Activated naive CD8-positive, alpha-beta T cell treated with anti-CD3 and anti-CD28 coated beads for 36 hours (primary cell): ENCODE measurements at places on chromosomes 7 and 10.

DNA sequence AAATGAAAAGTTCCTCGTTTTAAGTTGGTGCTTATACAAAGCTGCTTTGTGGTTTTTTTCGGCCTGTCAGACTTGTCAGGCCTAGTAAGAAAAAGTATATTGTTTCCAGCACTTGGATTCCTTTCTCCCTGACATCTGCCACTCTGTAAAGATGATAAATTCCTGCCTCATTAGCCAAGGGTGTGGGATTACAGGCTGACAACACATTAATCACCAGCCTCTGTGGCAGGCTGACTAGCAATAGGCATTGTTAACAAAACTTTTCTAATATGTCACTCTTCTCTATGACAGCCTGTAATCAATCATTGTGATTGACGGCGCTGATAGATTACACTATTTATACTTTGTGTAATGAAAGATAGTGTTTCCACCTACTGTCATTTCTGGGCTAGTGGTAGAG, 682.5 kb downstream of the LRMDA start:
- DNase-seq: no peak

GRCh38 chr7:55272328-55272727, 92.8 kb upstream of the LANCL2 start:
- DNase-seq: no peak

DNA sequence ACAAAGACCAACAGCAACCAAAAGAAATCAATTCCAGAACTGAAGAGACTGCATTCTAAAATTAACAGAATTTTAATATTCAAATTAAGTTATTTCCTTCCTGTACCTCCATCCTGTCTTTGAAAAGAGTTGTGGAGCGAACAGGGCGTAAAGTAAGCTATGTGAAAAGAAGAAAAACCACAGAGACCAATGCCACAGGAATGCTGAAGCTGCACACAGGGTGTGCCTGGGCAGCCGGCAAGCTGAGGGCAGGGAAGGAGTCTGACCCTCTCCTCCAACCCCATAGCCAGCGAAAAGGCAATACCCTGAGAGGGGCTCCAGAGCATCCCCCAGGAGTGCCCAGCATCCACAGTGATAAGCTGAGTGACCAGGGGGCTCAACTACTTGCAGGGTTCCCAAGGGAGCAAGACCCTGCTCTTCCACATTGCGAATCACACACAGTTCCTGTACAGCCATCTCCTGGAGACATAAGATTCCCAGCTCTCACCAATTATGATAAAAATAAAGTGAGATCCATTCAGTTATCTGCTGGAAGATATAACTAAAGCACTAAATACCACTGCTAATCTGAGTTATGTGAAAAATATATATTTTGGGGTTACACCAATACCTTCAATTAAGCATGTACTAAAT, 93.8 kb downstream of the PARD3 start:
- DNase-seq: no peak

DNA sequence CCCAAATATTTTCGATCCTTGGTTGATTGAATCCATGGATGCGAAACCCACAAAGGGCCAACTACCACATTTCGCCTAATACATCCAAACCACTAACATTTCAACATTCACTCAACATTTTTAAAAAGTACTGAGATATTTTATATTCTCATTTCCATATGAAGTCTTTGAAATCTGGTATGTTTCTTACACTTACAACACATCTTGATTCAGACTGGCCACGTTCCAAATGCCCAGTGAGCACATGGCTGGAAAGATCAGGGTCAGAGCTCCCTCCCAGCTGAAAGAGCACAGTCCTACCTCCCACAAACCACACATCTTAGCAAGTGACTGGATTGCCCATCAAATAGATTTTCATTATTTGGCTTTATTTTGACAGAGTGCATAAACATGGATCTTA, 18.9 kb downstream of the NCAPG2 start:
- no peak for DNase-seq

DNA sequence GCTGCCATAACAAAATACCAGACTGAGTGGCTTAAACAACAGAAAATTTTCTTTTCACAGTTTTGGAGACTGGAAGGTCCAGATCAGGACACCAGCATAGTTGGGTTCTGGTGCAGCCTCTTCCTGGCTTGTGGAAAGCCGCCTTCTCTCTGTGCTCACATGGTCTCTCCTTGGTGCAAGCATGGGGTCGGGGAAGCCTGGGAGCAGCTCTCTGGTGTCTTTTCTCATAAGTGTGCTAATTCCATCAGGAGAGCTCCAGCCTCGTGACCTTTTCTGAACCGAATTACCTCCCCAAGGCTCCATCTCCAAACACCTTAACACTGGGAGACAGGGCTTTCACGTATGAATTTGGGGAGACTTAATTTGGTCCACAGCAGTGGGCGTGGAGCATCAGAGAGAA, 4.8 kb upstream of the GTPBP4 start:
- no peak for DNase-seq

DNA sequence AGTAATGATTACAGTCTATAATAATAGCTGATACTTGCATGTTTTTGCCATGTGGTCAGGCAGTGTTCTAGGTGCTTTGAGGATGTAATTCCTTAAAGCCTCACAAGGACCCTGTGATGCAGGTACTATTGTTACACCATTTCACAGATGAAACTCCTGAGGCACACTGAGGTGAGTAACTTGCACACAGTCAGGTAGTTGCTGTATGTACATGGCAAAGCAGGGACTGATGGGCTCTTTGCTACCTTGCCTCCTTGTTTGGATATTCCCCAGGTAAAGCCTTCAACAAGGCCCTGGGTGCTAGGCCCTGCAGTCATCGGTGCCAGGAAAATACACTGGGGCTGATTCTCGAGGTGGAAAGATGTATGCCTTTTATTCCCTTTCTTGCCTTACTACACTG, 317.5 kb downstream of the CXCL12 start:
- DNase-seq: no peak

- DNase-seq: no peak
These were observed 28.1 kb upstream of the SLC26A4 start for GRCh38 chr7:107632492-107632865.

- DNase-seq: no peak
These were observed 8.5 kb upstream of the CDH23 start for GRCh38 chr10:71388171-71388570.

DNA sequence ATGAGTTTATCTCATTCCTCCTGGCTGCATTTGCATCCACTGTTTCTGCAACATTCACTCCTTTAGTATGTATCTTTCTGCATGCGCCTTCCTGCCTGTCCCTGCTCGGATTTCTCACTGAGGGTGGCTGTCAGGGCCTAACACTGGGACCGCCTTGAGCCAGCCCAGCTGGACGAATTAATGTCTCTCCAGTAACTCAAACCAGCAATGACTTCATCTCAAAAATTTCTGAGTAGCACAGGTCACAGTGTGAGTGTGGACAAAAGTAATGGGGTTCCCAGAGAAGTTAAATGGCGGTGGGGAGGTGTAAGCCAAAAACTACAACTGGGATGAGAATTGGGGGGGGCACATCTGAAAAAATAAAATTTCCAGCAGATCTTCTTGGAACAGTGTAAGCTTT, 444.0 kb upstream of the MGMT start:
- no peak for DNase-seq

- DNase-seq: no peak
These were observed 895.7 kb upstream of the SORCS1 start for GRCh38 chr10:108060246-108060645.
